ENCODE measurements at places on chromosomes 3 and 15. TPM values are rescaled to one million over a fixed set of nuclear protein-coding genes. Genes with fewer than 3 reads are reported as not detected.

- no peak for DNase-seq
These were observed 384.7 kb downstream of the ZIC1 start for GRCh38 chr3:147793841-147794240.

DNA sequence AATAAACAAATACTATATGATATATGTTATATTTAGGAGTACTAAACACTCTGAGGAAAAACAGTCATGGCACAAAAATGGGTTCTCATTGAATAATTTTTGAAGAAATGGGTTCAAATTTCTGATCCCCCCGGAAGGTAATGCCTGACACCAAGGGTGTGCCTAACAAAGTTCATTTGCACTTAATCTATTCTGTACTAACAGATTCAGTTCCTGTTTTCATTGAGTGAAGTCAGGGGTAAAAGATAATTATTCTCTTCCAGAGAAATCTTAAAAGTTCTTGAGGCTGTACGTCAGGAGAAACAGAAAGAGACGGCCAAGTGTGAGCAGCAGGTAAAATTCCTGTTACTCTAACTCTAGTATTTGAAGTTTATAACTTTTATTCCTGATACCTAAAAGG, 34.5 kb upstream of the TMEM42 start:
- DNase-seq: no peak

DNA sequence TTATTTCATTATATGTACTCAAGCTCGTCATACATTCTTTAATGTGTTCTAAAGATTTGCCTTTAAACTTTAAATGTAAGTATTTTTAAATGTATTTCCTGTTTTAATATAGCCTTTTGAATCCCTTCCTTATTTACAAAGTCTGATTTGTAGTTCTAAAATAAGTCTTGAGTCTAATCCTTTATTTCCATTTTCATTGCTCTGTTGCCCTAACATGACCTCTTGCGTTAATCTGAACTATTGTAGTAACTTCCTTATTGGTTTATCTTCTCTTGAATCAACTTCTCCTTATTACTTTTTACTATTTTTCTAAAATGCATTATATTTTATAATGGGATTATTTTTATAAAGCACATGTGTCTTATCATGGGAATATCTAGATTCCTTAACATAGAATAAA, 24.0 kb downstream of the KNL1 start:
- no peak for DNase-seq

The GLDN gene
- 0.67 TPM for total RNA-seq

The ROPN1 gene
- total RNA-seq: not detected

DNA sequence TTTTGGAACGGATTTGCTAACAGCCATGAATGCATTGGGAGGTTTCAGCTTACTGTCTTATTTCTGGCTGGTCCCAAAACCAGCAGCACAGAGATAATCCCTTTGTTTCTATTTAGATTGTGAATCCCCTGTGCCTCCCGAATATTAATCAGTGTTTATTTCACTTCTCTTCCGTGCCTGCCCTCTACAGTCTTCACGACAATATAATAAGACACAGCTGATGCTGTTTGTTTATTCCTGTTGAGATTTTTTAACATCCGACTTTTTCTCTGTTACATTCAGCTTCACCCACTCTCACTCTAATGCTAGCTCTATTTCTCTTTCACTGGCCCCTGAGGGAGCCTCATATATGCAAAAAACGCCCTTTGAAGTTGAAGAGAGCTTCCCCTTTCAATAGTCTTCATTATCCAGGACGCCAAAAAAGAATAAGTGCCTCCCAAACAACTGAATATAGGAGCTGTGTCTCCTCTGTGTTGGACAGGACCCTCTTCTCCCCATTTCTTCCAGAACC, 995.3 kb downstream of the ROBO2 start:
- no peak for DNase-seq

The SLC22A13 gene
- 0.24 TPM for total RNA-seq

DNA sequence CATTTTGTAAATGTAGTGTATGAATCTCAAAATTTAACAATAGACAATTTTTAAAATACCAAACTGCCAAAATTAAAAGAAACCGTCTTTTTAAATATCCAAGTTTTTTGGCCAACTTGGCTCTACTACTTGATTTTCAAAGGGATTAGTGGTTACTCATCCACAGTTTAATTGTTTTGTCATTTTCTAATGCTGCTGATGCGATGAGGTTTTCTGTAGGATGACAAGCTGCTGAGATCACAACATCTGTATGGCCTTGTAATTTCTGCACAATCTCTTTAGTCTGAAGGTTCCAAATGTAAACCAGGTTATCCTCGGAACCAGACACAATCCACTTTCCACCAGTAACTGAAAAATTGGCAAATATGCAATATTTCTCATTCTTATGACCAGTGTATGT, 1.5 kb downstream of the WDR5B start:
- no peak for DNase-seq

The IL20RB gene
- 3.2 TPM for total RNA-seq

DNA sequence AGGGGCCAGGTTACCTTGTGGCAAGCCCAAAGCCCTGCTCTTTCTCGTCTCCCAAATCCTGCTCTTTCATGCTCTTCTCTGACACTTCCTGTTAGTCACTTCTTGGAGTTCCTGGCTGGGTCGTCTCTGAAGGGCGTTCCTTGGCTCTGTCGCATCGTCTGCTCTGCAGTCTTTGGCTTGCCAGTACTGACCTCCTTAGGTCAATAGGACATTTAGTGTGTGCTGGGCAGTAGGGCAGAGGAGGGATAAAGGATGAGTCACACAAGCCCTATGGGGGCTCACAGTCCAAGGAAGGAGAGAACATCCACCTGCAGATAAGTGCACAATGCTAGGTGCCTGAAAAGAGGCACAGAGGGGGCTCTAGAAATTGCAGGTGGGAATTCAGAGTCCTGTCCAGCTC, 87.5 kb downstream of the FAM43A start:
- no peak for DNase-seq

DNA sequence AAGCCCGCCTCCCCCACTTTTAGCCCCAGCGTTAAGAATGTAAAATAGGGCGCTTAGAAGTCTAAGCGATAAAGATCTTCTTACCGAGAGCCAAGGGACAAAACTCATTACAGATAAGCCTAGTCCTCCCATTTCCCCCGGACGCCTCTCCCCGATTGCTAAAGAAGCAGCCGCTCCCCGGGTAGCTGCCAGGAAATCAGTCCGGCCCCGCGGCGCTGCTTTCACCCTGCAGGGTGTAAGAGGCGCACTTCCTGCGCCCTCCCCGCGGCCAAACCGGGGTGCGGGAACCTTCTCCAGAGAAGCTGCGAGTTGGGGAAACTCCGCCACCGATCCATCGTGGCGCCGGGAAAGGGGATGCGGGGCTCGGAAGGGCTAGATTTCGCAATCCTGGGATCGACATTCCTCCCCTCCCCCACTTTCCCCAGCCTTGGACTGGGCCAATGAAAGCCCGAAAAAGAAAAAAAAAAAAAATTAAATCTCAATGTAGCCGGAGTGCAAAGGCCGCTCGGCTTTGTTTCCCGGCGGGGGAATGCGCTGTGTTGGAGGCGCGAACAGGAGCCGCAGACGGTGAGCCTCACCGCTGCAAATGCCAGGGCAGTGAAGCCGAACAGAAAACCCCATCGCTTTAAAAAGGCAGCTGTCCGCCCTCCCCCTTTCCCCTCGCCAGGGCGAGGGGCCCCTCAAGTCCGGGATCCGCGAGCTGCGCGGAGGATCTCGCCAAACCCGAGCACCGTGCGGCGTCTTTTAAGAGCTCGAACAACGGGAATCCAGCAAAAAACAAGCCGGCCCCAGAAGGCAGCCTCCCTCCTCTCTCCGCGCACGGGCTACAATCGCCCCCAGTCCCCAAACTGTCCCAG, 626 bp upstream of the PTPRG start:
- peak; percentile 88 for DNase-seq

The PRR20G gene
- total RNA-seq: not detected

The ADCY5 gene
- 5.1 TPM for total RNA-seq

- no peak for DNase-seq
These were observed 356.9 kb downstream of the SV2B start for GRCh38 chr15:91456921-91457320.

- DNase-seq: peak; percentile 78
These were observed 515 bp downstream of the ADAM10 start for GRCh38 chr15:58748852-58749531.

GRCh38 chr3:21544076-21544462, 206.9 kb downstream of the ZNF385D start:
- no peak for DNase-seq

GRCh38 chr15:51846066-51846462, 16.6 kb downstream of the TMOD3 start:
- DNase-seq: no peak

The DCBLD2 gene
- total RNA-seq: 43.8 TPM

- DNase-seq: peak; percentile 79
These were observed 220.0 kb downstream of the MEIS2 start for GRCh38 chr15:36880224-36880912.

GRCh38 chr3:177499779-177500423, 302.6 kb upstream of the TBL1XR1 start:
- DNase-seq: no peak

The EFL1 gene
- total RNA-seq: 21.4 TPM

DNA sequence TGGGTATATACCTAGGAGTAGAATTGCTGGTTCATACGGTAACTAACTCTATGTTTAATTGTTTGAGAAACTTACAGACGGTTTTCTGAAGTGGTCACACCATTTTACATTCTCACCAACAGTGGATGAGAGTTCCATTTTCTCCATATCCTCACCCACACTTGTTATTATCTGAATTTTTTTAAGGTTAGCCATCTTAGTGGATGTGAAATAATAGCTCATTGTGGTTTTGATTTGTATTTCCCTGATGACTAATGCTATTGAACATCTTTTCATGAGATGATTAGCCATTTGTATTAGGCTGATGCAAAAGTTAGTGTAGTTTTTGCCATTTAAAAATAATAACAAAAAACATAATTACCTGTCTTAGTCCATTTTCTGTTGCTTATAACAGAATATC, 18.6 kb downstream of the CSTA start:
- no peak for DNase-seq

GRCh38 chr3:187186375-187186774, 10.9 kb upstream of the RTP1 start:
- no peak for DNase-seq

GRCh38 chr3:27758083-27758482, 36.0 kb upstream of the EOMES start:
- no peak for DNase-seq

GRCh38 chr15:40087991-40088928, 20.4 kb downstream of the BMF start:
- peak; percentile 50 for DNase-seq

- no peak for DNase-seq
These were observed 128.9 kb upstream of the BHLHE40 start for GRCh38 chr3:4850211-4850927.

DNA sequence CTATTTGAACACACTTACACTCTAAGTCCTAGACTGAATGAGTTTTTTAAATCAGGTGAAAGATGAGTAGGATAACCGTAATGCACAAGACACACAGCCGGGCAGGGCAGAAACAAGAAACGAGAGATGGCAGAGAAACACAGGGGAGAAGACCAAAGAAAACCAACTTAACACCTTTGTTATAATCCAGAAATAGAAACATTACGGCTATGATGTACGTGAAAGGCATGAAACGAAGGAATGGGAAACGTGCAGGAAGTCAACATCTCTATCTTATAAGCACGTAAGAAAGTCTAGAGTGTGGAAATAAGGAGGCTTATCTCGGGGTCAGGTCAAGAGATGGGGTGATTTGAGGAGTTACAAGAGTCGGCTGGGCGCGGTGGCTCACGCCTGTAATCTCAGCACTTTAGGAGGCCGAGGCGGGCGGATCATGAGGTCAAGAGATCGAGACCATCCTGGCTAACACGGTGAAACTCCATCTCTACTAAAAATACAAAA, 1.9 kb upstream of the TNFSF10 start:
- DNase-seq: no peak

The RHCG gene
- 0.67 TPM for total RNA-seq

DNA sequence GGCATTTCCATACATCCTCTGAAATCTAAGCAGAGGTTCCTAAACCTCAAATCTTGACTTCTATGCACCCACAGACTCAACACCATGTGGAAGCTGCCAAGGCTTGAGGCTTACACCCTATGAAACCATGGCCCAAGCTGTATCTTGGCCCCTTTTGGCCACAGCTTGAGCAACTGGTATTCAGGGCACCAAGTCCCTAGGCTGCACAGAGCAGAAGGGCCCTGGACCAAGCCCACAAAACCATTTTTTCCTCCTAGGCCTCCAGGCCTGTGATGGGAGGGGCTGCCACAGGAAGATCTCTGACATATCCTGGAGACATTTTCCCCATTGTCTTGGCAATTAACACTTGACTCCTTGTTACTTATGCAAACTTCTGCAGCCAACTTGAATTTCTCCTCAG, 54.4 kb upstream of the IL12A start:
- DNase-seq: no peak

DNA sequence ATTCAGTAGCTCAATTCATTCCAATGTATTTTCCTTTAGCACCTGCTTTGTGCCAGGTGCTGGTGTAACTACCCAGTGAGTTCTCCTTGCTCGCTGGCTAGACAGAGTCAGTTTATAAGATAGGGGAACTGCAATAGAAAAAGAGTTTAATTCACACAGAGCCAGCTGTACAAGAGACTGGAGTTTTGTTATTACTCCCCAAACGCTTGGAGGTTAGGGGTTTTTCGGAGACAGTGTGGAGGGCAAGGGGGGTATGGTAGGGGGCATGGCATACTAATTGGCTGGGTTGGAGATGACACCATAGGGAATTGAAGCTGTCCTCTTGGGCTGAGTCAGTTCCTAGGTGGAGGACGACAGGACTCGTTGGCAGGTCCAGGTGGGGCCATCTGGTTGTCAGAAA, 5.4 kb upstream of the CFAP91 start:
- DNase-seq: no peak

The POLQ gene
- 9.4 TPM for total RNA-seq

The MAGEL2 gene
- 1.1 TPM for total RNA-seq
